Naive thymus-derived CD8-positive, alpha-beta T cell (primary cell): ENCODE measurements at places on chromosomes 11 and 22. TPM values are rescaled to one million over a fixed set of nuclear protein-coding genes. Genes with fewer than 3 reads are reported as not detected.

Gene ELF5
- not detected for polyA plus RNA-seq

Gene C11orf65
- polyA plus RNA-seq: 0.95 TPM

Gene XKR3
- not detected for polyA plus RNA-seq

Gene MYO7A
- not detected for polyA plus RNA-seq

Gene AGBL2
- 2.9 TPM for polyA plus RNA-seq

Gene OR4C16
- polyA plus RNA-seq: not detected

Gene MYOD1
- polyA plus RNA-seq: not detected

Gene IL18
- not detected for polyA plus RNA-seq

Gene MTMR3
- polyA plus RNA-seq: 13.4 TPM

Gene FAR1
- polyA plus RNA-seq: 6.0 TPM

Gene CD44
- polyA plus RNA-seq: 291 TPM

Gene POU2AF3
- polyA plus RNA-seq: not detected

Gene BTBD18
- polyA plus RNA-seq: 0.76 TPM

Gene C11orf52
- not detected for polyA plus RNA-seq

Gene RTN4RL2
- 0.09 TPM for polyA plus RNA-seq

Gene C22orf23
- polyA plus RNA-seq: not detected

Gene IGLL5
- polyA plus RNA-seq: 0.27 TPM

Gene FGF3
- not detected for polyA plus RNA-seq

Gene ZBTB16
- 4.4 TPM for polyA plus RNA-seq

Gene FGF4
- not detected for polyA plus RNA-seq

Gene DRD2
- not detected for polyA plus RNA-seq

Gene CDON
- polyA plus RNA-seq: not detected

Gene RAB38
- polyA plus RNA-seq: 1.0 TPM

Gene GAL3ST3
- polyA plus RNA-seq: 0.27 TPM

Gene RNF214
- polyA plus RNA-seq: 7.5 TPM

Gene CTSF
- polyA plus RNA-seq: 25.1 TPM

Gene CRYBB2
- polyA plus RNA-seq: not detected

Gene CCDC89
- polyA plus RNA-seq: not detected

Gene SMC1B
- polyA plus RNA-seq: not detected

Gene UCP3
- polyA plus RNA-seq: not detected

Gene KCNK7
- polyA plus RNA-seq: 0.34 TPM

Gene TRIM6
- polyA plus RNA-seq: not detected

Gene FHIP1B
- polyA plus RNA-seq: 9.3 TPM

Gene MRGPRX3
- not detected for polyA plus RNA-seq

Gene GCAT
- 4.0 TPM for polyA plus RNA-seq

Gene TENM4
- not detected for polyA plus RNA-seq

Gene FBXO3
- 25.5 TPM for polyA plus RNA-seq

Gene RABL2B
- 22.0 TPM for polyA plus RNA-seq

Gene ZP1
- polyA plus RNA-seq: not detected

Gene HOATZ
- not detected for polyA plus RNA-seq

Gene GRAP2
- polyA plus RNA-seq: 88.3 TPM

Gene NEAT1
- polyA plus RNA-seq: 1.9 TPM

Gene OR10A5
- not detected for polyA plus RNA-seq

Gene MUC2
- not detected for polyA plus RNA-seq

Gene SYNGR1
- polyA plus RNA-seq: 14.8 TPM

Gene SOX6
- polyA plus RNA-seq: 0.26 TPM

Gene MEI1
- polyA plus RNA-seq: 89.5 TPM

Gene SLC29A2
- 1.4 TPM for polyA plus RNA-seq
